ENCODE measurements at places on chromosomes 4 and X. TPM values are rescaled to one million over a fixed set of nuclear protein-coding genes. Genes with fewer than 3 reads are reported as not detected.

WNK3 gene
- total RNA-seq: 0.22 TPM

SHROOM4 gene
- total RNA-seq: not detected

FAM9B gene
- 0.06 TPM for total RNA-seq

RIPPLY1 gene
- total RNA-seq: not detected

FHDC1 gene
- total RNA-seq: 1.1 TPM

FGB gene
- total RNA-seq: 22.1 TPM
